ENCODE measurements at places on chromosomes 11 and 22. TPM values are rescaled to one million over a fixed set of nuclear protein-coding genes. Genes with fewer than 3 reads are reported as not detected.

- H3K27ac ChIP-seq: no peak overlapping the region
- no peak for DNase-seq
- H3K36me3 ChIP-seq: no peaks in the 10 kb centered on the region
- no peaks in the 10 kb centered on the region for H3K27me3 ChIP-seq
- H3K4me1 ChIP-seq: peaks cover 16% of the 10 kb centered on the region
These were observed 97.4 kb downstream of the FDX1 start for GRCh38 chr11:110527146-110527545.

DNA sequence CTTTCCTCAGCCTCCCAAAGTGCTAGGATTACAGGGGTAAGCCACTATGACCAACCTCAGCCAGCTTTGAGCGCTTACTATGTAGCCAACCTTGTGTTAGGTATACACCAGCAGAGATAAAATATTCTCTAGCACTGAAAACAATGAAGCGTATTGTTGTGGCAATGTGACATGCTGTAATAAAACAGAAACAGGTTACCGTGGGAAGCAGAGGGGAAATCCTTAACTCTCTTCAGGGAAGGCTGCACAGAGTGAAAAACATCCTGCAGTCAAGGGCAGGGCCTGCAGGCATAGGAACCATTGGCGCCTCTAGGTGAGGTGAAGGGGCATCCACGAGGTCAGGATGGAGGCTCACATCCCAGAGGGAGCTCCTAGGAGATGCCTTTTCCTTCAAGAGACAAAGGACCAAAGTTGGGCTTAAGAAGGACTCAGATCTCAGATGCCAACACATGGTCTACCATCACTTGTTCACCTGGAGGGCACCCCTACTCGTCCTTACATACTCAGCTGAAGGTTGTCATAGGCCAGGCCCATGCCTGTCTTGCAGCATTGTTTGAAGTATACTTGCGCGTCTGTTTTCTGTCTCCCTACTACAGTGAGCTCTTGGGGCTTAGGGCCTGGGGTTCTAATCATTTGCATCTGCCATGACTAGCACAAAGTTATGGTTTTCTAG, 8.0 kb downstream of the POLD4 start:
- H3K4me1 ChIP-seq: peaks cover 28% of the 10 kb centered on the region
- no peak for DNase-seq
- H3K36me3 ChIP-seq: no peaks in the 10 kb centered on the region

GRCh38 chr11:128497061-128497775, 90.1 kb downstream of the ETS1 start:
- peak overlapping the region; percentile 96 for H3K27ac ChIP-seq
- H3K4me1 ChIP-seq: peaks cover 95% of the 10 kb centered on the region
- H3K4me3 ChIP-seq: peak overlapping the region; percentile 54
- H3K36me3 ChIP-seq: no peaks in the 10 kb centered on the region
- peak; percentile 69 for DNase-seq

ZFTA gene
- total RNA-seq: 15.3 TPM

TMEM121B gene
- not detected for total RNA-seq

DNA sequence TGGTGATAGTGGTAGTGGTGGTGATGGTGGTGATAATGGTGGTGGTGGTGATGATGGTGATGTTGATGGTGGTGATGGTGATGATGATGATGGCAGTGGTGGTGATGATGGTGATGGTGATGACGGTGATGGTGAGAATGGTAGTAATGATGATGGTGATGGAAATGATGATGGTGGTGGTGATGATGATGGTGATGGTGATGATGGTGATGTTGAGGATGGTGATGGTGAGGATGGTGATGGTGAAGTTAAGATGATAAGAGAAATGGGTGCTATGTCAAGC, 11.8 kb downstream of the MRGPRG start:
- H3K27me3 ChIP-seq: peaks cover 37% of the 10 kb centered on the region
- H3K36me3 ChIP-seq: no peaks in the 10 kb centered on the region
- H3K4me3 ChIP-seq: no peak overlapping the region
- H3K27ac ChIP-seq: no peak overlapping the region
- no peak for DNase-seq

DNA sequence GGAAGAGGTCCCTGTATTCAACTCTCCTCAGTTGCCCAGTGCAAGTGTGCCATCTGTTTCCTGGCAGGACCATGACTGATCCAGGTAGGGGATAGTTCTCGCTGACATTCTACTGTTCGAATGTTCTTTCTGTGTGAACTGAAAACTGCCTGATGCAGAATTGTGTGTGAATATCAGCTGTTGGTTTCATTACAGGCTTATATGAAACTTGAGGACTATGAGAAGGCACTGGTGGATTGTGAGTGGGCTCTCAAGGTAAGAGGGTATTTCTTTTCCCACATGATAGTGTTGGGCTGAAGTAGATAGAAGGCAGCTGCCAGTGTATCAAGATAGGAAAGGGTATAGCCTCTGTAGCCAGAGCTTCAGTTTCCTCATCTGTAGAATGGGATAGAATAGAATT, 15.3 kb downstream of the TTC12 start:
- peaks cover under 1% of the 10 kb centered on the region for H3K36me3 ChIP-seq
- no peak for DNase-seq
- H3K4me1 ChIP-seq: no peaks in the 10 kb centered on the region
- H3K27me3 ChIP-seq: no peaks in the 10 kb centered on the region
- H3K27ac ChIP-seq: no peak overlapping the region

GRCh38 chr11:47616726-47617416, 22.7 kb upstream of the C1QTNF4 start:
- peaks cover 15% of the 10 kb centered on the region for H3K4me1 ChIP-seq
- no peak overlapping the region for H3K4me3 ChIP-seq
- no peaks in the 10 kb centered on the region for H3K27me3 ChIP-seq

DNA sequence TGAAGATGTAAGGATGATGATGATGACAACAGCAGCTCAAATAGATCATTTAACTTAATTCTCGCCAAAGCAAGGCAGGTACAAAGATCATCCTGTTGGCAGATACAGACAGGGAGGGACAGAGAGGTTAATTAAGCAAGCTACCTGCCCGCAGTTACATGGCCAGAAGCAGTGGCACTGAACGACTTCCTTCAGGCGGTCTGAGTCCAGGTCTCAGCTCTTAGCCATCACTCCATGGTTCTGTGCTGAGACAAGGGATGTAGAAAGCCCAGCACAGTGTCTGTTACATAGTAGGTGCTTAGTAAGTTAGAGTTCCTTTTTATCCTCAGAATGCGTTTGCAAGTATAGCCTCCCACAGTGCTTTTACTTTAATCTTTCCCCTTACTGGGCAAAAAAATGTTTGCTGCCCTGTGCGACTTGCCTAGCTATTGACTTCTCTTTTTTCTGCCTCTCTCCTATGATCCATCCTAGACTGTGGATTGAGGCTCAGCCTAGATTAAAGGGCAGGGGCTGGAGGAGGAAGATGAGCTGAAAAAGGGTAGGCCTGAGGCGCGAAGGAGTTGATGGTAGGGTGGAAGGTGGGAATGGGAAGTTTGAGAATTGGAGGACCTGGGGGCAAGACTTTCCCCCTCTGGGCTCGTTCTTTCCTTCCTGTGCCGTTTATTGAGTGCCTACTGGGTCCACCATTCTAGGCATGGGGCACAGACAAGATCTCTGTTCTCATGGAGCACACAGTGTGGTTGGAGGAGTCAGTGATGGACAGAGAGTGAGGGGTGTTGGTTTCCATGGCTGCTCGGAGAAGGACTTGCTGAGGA, 108.2 kb upstream of the OR4B1 start:
- H3K27me3 ChIP-seq: no peaks in the 10 kb centered on the region
- H3K27ac ChIP-seq: peak overlapping the region; percentile 20
- peaks cover 32% of the 10 kb centered on the region for H3K4me1 ChIP-seq

OR52N4 gene
- not detected for total RNA-seq

- no peak overlapping the region for H3K4me3 ChIP-seq
- H3K36me3 ChIP-seq: no peaks in the 10 kb centered on the region
- H3K27ac ChIP-seq: no peak overlapping the region
- H3K4me1 ChIP-seq: no peaks in the 10 kb centered on the region
- peak; percentile 19 for DNase-seq
- H3K27me3 ChIP-seq: peaks cover 19% of the 10 kb centered on the region
These were observed 23.1 kb upstream of the TP53I11 start for GRCh38 chr11:44973632-44974401.

VWA5A gene
- 12.3 TPM for total RNA-seq

Measured in osteoblast (primary cell).